ENCODE measurements at places on chromosomes 4 and X.

- DNase-seq, result no peak
These were observed 81.1 kb downstream of the DLG3 start for GRCh38 chrX:70525733-70526132.

DNA sequence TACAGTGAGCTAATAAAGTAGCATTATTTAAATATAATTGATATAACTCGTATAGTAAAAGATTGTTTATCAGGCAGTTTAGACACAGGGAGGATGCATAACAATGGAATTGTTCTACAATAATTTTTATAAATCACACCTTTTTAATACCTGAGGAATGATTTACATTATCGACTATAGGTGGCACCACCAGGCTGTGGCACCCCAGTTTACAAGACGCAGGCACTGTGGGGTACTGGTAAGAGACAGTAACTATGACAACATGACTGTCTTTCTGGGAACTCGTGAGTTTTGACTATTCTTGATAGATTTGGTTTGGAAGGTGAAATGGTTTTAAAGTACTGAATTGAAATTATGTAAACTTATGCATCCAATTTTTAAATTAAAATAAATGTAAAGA lies 27.1 kb upstream of the STBD1 start:
- DNase-seq, result no peak

GRCh38 chr4:100063355-100063754 lies 113.3 kb upstream of the H2AZ1 start:
- no peak for DNase-seq

- no peak for DNase-seq
These were observed 35.9 kb upstream of the PPM1K start for GRCh38 chr4:88320224-88320779.

DNA sequence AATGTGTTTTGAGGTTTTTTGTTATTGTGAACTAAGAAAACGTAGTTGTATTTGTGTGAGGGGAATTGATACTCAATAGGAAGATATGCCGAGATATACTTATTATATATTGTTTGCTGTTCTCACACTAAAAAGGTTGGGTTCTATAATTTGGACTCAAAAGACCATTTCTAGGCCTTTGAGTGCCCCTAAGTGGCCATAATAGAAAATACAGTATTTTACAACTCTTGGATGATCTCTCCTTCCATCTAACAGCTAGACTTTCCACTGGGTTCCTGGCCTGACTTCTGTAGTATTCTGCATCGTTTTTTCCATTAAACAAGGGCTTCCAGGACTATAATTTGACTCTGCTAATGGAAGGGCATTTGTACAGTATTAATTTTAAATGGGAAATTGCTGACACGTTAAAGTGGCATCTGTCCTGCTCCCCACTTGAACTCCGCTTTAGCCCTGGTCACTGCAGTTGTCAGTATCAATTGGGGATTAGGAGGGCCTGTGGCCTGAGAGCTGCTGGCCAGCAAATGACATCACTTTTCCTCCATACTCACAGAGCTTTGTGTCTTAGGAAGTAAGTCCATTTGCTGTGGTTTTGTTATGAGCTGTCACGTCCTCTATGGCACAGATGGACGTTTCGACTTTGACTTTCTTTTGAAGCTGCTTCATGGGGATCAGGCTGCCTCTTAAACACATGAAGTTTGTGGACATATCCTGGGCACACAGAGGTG lies 176.9 kb downstream of the SLIT2 start:
- no peak for DNase-seq

- no peak for DNase-seq
These were observed 153.4 kb upstream of the ANK2 start for GRCh38 chr4:112895811-112896608.

DNA sequence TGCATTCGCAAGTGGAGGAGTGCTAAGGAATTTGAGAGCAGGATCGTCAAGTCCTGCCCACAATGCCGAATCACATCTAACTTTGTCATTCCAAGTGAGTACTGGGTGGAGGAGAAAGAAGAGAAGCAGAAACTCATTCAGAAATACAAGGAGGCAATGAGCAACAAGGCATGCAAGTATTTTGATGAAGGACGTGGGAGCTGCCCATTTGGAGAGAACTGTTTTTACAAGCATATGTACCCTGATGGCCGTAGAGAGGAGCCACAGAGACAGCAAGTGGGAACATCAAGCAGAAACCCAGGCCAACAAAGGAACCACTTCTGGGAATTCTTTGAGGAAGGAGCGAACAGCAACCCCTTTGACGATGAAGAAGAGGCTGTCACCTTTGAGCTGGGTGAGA lies 100.2 kb upstream of the MED14 start:
- DNase-seq, result no peak

GRCh38 chr4:98977557-98977956 lies 18.0 kb upstream of the METAP1 start:
- DNase-seq, result no peak

GRCh38 chrX:96464880-96465558 lies 219.6 kb upstream of the DIAPH2 start:
- no peak for DNase-seq

GRCh38 chr4:6267573-6267972 lies 2.1 kb upstream of the WFS1 start:
- no peak for DNase-seq

- no peak for DNase-seq
These were observed 5.4 kb upstream of the NUDT9 start for GRCh38 chr4:87416965-87417364.

Measured in GM04503 (cell line).